ENCODE measurements at places on chromosomes 13 and 19.

GRCh38 chr13:53191091-53191490, 162.5 kb downstream of the OLFM4 start:
- DNase-seq = no peak

- no peak for DNase-seq
Measured at GRCh38 chr19:6087074-6087571, 23.2 kb downstream of the RFX2 start.

DNA sequence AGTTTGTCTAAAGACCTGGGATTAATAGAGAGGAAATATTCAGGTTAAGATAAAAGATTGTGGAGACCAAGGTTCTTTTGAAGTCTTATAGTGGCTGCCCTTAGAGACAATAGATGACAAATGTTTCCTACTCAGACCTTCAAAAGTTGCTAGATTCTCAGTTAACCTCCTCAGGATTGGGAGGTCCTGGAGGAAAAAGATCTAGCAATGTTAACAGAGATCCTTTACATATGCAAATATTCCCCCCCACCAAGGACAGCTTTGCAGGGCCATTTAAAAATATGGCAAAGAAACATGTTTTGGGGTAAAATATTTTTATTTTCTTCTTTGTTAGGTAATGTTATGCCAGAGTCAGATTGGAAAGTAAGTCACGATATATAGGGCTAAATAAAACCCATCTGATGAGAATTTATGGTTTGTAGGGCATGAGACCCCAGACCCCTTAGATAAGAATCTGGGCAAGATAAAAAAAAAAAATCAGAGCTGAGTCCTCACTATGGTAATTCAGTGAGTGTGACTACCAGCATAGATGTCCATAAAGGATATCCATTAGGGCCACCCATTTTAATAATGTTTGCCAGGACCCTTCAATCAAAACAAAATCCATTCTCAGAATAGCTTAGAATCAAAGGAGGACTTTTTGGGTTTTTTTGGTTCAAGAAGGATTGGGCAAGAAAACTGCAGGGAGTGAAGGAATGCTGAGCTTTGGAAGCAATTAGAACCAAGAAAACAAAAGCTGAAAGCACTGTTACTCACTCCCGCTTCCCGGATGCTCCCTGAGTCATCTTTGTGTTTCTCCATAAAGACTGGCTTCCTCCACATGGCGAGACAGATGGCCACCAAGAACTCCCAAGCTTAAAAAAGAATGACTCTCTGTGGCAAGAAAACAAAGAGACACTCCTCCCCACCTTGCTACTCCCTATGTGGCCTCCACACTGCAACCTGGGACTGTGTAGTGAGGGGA, 28.2 kb downstream of the VSTM1 start:
- DNase-seq = no peak

DNA sequence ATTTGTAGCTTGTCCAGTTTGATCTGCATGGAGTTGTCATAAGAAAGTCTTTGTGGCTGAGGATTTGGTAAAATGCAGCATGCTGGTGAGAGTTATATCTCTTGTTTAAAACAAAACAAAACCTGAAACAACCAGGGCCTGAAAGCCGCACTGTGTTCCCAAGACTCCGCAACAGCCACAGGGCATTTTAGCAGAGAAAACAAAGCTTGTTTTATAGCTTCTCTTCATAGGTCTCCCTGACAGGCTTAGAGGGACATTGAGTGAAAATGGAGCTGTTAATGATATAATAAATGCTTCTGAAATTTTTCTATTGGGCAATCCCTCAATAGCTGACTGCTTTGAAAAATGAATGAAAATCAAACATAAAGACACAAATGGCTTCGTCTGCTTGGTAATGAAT, 148.7 kb upstream of the RNF113B start:
- no peak for DNase-seq

DNA sequence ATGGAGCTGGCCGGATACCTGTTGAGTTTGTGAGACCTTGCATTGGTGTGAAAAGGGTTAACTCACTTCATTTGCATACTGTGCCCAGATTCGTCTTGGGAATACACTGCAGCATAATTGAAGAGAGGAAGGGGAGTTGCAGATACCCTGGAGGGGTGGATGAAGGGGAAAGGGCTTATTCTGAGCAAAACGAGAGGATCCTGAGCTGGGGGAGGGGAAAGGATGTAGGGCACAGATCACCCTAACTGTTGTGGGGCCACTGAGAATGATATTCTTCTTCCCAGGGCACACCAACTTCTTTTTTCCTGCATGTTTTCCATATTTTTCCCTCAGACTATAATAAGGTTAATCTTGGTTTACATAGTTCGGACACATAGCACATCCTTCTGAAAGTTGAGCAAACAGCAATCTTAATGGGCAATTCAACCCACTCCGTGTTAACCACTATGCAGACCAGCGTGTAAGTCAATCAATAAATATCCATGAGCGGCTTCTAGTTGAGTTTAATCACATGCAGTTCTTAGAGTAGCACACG, 11.7 kb upstream of the PTPRS start:
- no peak for DNase-seq

- DNase-seq = peak; percentile 49
Measured at GRCh38 chr13:79385694-79386093, 20.4 kb downstream of the RBM26 start.

DNA sequence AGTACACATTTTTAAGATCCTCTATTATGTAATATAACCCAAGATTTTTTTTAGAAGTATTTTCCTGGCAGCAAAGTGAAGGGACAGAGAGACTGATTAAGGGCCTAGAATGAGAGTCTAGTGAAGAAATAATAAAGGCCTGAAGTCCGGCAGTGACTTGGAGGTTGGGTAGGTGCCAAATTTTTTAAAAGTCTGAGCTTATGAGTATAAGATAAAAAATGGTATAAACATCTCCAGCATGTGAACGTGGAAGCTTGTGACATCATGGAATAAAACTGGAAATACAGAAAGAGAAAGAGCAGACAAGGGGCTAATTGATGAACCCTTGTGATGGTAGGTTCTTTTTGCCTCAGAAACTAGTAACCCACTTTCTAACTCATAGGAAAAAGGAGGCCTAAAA, 174.6 kb downstream of the SUCLA2 start:
- DNase-seq = no peak

- no peak for DNase-seq
Measured at GRCh38 chr13:112441226-112441625, 65.1 kb downstream of the SPACA7 start.

GRCh38 chr19:46845959-46846459, 4.6 kb downstream of the AP2S1 start:
- DNase-seq = no peak

DNA sequence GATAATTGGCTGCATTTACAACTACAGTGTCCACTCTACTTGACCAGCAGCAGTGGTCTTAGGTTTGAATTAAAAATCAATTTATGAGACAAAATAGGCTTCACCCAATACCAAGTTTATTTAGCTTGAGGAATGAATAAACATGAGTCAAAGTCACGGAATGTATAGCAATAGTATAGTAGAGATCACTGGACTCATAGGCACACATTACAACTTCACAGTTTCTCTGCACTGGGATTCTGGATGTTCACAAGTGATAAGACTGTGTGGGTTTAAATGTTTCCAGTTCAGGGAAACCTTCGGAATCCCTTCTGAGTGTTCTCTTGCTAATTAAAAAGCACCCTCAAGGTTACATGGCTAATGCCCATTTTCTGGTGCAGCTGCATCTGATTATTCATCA, 1064.9 kb downstream of the SLITRK5 start:
- no peak for DNase-seq

GRCh38 chr13:100068133-100068931, 20.6 kb upstream of the PCCA start:
- no peak for DNase-seq

- DNase-seq = no peak
Measured at GRCh38 chr13:111950697-111951096, 116.3 kb upstream of the SOX1 start.

GRCh38 chr19:11345122-11345803, 805 bp downstream of the TMEM205 start:
- DNase-seq = no peak

DNA sequence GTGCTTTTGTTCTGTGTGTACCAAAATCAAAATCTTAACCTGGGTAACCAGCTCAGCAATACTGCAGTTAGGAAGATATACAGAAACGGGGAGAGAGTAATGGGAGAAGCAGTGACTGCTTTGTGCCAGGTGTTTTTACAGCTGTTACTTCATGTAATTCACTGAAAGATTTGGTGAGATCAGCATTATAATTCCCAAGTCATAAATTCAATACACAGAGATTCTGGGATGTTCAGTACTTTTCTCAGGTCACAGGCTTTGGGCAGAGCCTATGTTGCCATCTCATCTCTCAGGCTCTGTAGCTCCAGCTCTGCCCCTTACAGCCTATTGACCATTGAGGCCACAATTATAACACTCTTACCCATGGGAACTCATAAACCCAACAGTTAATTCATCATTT, 138.5 kb downstream of the ZAR1L start:
- no peak for DNase-seq

GRCh38 chr13:96771486-96772367, 222.5 kb downstream of the OXGR1 start:
- no peak for DNase-seq

DNA sequence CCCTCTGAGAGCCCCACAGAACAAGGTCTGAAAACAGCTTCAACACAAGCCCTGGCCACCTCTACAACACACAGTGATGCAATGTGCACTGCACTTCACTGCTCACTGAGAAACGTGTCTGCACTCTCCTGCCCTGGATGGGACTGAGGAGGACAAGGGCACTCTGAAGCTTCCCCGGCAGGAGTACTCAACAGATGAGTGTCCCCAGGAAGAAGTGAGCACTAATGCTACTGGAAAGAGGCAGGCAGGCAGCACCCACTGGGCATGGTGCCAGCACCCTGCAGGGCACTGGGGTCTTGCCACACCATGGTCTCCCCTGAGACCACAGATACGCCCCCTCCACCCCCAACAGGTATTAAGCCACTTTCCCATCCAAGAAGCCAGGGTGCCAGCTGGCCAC, 17.7 kb upstream of the SLC35E1 start:
- DNase-seq = no peak

GRCh38 chr19:51771376-51772130, 10.6 kb downstream of the FPR2 start:
- no peak for DNase-seq

- no peak for DNase-seq
Measured at GRCh38 chr13:97914540-97914939, 38.9 kb upstream of the IPO5 start.

DNA sequence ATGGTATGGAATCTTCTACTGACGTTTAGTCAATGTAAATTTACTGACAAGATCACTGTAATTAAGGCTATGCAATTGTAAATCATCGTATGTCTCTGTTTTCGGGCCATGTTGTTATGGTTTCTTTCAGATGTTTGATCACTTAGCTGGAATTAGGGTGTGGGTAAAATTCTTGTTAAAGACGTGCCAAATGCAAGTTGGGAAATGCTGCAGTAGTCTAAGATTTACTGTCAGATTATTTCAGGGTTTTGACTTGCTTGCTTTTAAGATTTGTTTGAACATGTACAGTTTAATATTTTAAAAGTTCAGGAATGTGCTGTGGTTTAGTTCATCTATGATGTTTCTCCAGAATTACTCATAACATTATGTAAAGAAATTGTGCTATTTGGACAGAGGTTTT, 10.8 kb downstream of the NDFIP2 start:
- no peak for DNase-seq

GRCh38 chr13:40651866-40652587, 14.4 kb downstream of the FOXO1 start:
- no peak for DNase-seq

DNA sequence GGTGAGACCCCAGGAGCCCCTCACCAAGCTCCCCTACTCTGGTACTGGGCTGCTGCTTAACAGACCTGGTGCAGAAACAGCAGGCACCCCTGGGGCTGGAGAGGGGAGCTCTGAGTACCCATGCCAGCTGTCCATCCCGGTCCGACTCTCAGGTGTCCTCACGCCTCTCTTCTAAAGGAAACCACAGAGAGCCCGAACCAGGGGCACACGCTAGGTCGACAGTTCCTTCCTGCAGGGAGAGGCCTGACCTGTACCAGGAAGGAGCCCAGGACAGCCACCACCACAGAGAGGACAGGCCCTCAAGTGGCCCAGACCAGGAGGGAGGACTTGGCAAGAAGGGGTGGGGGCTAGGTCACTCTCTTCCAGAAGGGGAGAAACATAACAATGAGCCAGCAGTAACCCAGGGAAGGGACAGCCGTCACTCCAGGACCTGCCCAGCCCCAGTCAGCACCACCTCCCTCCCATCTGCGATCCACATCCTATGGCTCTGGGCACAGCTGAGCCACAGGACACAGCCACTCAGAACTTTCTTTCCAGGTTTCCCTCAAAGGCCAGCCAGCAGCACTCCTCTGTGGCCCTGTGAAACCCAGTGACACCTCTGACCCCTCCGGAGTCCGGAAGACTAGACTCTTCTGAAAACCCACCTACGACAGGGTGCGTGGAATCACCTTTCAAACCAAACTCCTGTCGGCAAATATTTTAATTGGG, 13.0 kb upstream of the SLC35E1 start:
- DNase-seq = no peak

DNA sequence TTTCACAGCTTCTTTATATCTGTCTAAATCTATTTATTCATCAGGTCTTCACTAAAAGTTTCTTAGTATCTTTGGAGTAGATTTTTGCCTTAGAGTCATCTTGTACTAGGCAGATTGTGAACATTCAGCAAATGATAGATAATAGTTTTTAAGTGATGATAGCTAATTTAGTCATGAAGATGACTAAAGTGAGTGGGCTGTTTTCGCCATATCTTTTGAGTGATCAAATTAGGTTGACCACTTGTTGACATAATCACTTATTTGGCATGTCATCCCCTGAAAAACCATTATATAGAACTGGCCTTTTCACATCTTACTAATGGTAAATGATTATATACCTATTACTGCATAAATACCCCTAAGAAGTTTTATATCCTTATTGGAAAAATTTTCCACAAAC, 999.2 kb downstream of the PCDH17 start:
- no peak for DNase-seq

GRCh38 chr19:51365211-51365964, 800 bp downstream of the ETFB start:
- DNase-seq = peak; percentile 38

GRCh38 chr19:38492181-38492813, 58.8 kb downstream of the RYR1 start:
- DNase-seq = no peak

DNA sequence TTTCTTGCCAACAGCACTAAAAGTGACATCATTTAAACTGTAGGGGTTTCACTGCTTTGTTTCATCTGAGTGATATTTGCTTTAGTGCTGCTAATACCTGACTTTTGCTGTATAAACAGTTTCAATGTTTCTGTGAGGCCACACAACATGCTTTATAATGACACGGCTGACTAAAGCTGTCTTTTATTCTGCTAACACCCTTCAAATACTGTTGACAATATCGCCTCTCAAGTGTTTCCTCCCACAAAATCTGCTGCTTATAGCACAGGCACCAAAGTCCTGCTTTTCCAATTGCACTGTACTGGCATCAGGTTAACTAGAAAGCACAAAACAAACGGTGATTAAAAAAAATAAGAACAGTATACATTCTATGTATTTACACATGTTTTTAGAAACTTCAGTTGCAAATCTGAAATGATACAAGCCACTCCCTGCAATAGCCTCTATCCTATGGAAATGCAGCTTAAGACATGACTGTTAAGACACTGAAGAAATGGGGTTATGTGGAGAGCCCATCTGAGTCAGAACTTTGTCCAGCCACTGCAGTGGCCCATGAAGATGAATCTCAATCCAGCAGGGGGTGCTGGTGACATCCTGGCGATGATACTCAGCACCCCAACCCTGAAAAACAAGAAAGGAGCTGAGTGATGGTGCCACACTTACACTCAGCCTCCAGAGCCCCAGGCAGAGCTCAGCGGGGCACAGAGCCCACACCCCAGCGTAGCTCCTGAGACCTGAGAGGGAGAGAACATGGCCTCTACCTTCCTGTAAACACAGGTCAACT, 29.4 kb downstream of the RFXAP start:
- peak; percentile 35 for DNase-seq

- no peak for DNase-seq
Measured at GRCh38 chr13:21089830-21090229, 28.4 kb upstream of the LATS2 start.
